ENCODE measurements at places on chromosomes 16 and 17.

DNA sequence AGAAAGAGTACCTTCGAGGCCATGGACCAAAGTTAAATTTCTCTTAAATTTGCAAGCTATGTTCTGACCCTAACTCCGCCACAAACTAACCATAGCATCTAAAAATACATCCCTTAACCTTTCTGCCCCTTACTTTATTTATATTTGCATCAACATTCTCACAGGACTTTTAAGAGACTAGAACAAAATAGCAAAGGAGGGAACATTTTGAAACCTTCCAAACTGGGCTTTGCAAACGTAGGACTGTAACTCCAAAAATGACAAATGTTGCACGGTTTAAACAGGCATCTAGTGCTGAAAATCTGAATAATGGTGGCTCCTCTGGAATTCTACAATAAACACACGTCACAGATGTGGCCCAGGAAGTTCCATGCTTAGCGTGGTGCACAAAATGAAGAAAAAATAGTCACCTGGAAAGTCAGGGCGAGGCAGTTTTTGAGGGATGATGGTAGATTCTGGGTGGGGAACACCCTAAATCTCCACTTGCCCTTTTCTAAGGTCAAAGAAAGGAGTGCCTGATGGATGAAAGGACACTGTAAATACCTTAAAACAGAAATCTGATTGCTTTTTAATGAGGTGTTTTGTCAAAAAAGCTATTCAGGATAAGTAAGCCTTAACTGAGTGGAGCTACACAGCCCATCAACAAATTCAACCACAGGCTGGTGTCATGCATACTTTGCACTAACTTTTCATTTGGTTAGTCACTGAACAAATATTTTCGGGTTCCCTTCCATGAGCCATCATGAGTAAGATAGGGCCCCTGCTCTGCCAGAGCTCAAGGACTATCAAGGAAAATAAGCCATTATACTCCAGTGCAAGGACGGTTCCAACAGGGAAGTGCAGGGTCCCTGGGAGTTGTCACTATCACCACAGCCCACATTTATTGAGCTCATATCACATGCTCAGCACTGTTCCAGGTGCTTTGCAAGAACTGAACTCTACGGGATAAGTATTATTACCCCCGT is 21.2 kb downstream of the ARHGAP17 start:
- DNase-seq: no peak

DNA sequence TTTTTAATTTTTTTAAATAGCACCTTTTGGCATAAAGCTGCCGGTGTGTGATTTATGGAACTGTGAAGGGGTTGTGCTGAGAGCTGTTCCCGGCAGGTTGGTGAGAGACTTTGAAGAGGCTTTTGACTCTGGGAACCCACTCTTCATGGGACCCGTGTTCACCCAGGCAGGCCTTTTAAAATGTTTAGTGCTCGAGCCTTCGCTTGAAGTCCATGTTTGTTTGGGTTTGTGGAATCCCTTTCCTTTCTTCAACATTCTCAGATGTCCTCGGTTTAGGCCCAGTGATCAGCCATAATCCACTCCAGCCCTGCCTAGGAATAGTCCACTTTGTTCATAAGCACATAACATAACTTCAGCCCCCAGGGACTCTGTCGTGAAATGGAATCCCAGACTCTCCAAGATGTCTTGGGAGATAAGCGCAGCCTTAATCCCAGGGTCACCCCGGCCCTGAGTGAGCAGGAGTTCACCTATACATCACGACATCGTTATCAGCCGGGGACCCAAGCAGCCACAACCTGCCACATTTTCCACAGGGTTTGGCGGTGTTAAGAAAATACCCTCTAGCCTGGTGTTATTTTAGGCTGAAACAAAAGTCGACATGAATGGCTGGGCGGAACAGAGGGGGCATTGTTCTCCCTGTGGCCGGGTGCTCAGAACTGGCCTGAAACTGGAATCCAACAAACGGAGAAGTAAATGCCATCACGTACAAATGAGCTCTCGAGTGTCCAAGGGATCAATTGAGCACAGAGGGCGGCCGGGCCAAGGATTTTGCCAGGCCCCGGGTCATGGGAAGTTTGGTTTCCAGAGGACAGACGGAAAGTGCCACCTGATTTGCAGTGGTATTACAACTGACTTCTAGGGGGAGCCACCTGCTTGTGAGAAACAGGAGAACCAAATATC is 145.7 kb upstream of the IRX3 start:
- DNase-seq: no peak

DNA sequence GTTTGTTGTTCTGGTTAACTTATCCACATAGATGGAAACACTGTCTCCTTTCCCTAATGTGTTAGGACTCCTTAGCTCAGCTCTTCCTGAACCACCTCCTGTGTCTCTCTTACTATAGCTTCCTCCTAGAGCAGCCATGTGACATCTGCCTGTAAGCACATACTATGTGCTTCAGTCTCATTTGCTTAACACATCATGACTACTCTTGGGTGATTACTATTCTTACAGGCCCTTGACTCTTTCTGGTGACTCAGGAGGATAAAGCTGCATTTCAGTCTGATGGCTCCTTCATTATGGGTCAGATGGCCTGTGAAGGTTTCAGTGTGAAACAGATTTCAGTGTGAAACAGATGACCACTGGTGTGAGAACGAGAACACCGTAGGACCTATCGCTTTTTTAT is 320 bp upstream of the KRTAP4-2 start:
- no peak for DNase-seq

GRCh38 chr17:73348018-73348828 is 36.4 kb upstream of the CDC42EP4 start:
- no peak for DNase-seq

DNA sequence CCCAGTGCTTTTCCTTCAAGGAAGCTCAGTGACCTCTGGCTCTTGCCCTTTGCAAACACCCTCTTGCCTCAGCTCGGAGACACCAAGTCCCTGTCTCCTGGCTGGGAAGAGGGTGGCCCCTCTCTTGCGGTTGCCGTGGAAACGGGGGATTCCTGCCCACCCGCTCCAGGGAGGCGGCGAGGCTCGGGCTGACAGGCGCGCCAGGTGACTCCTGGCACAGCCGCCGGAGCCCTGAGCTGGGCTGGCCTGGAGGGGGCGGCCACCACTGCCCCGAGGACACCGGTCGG is 71.4 kb downstream of the ABR start:
- no peak for DNase-seq

- DNase-seq: no peak
Observed at GRCh38 chr17:7846063-7846735, 8.7 kb upstream of the TMEM88 start.

DNA sequence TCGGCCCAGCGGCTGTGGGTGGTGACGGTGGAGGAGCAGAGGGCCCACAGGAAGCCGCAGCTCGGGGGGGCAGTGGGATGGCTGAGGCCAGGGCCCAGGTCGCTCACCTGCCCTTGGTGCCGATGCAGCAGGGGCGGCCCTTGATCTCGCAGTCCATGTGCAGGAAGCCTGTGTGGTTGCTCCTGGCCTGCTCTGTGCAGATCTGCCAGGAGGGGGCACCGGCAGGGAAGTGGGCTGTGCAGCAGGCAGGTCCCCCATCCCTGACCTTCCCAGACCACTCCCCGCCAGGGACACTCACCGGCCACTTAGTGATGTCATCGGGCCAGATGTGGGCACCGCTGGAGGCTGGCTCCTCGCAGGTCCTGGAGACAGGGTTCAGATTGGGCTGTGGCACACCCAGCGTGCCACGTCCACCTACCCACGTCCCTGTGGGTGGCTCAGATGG is 6.2 kb downstream of the AANAT start:
- no peak for DNase-seq

- no peak for DNase-seq
Observed at GRCh38 chr16:140175-140857, 1.8 kb upstream of the NPRL3 start.

DNA sequence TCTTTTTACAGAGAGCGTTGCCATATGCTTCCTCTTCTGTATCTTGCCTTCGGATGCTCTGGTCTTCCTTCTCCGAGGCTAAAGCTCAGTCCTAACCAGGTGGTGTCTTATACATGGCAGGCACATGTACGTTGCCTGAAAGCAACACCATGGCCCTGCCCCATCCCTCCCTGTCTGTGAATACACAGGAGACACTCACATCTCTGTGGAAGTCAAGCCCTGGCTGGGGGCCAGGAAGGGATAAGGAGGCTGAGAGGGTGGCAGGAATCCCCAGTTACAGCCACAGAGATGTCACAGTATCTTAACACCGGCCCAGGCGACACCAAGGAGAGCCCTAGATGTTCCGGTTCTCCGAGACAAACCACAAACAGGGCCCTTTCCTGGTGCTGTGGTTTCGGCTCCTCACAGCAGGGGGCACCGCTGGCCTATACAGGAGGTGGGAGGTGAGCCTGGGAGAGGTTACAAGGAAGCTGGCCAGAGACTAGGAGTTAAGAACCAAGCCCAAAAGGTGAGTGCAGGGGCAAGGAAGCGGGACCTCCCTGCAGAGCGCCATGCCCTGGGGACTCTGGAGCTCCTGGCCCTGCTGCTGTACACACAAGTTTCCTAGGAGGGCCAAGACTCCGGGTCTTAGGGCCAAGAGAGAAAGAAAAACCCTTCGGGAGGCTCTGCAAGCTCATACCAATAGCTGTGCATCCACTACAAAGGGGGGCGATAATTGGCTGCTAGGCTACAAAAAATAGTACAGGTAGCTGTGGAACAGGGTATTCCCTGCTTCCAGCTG is 41.7 kb downstream of the SRL start:
- DNase-seq: no peak

DNA sequence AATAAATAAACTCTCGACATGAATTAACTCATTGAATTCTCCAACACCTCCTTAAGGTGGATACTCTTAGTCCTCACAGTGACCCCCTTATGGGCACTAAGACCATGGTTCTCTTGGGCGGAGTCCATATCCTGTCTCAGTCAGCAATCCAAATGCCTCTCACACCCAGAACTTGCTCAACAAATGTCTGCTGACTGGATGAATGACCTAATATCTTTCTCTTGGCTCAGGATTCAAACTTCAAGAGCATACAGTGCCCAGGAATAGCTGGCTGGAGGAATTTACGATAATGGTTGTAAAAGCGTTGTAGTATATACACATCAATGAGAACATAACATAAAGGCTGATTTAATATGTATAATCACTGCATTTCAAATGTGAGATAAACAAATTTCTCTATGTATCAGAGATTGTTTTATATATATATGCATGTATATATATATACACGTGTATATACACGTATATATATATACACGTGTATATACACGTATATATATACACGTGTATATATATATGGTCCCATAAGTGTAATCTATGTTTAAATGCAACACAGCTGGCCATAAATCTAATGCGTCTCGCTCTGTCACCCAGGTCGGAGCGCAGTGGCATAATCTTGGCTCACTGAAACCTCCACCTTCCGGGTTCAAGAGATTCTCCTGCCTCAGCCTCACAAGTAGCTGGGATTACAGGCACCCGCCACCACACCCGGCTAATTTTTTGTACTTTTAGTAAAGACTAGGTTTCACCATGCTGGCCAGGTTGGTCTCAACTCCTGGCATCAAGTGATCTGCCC is 6.5 kb upstream of the UBB start:
- DNase-seq: no peak

- no peak for DNase-seq
Observed at GRCh38 chr16:13939821-13940220, 19.9 kb downstream of the ERCC4 start.

DNA sequence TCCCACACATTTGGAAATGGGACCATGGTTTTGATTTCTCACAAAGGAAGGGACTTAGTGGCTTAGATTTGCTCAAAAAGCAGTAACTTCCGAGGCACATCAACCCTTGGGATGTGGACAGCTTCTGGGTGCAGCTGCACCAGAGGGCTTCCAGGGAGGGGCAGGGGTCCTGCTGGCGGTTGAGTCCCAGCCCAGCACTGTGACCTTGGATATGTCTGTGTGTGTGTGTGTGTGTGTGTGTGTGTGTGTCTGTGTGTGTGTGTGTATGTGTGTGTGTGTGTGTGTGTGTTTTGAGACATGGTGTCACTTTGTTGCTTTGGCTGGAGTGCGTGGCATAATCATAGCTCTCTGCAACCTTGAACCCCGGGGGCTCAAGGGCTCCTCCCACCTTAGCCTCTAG is 130.8 kb downstream of the CLEC16A start:
- no peak for DNase-seq

DNA sequence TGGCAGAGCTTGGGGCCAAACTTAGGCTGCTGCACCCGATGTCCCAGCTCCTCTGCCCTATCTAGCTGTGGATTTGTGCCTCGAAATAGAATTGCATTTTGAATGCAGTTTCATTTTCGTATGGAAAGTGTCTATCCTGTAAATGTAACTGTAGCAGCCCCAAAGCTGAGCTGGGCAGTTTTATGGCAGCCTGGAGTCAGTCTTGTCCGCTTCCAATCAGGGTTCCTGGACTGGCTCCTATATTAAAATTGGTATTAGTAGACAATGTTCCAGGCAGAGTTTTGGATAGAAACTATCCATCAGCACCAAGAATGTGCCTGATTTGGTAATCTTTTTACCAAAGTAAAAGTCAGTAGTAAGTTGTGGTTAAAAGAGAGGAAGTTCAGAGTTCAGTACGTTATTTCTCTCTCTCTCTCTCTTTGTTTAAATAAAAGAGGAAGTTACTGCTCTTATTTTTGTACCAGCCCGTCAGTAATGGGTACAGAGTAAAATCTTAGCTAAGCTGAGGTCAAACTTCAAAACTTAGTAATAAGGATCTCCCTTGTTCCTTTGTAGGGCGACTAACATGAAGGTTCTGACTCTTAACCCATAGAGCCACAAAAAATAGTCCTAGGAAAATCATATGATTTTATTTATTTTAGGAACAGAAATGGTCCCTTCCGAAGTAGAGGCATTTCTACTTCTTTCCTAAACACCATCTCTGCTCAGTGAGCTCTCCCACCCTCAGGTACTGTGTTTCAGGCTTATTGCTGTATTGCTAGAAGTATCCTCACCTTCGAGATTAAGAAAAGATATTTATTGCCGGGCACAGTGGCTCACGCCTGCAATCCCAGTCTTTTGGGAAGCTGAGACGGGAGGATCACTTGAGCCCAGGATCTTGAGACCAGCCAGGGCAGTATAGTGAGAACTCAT is 28.0 kb downstream of the PRKCB start:
- no peak for DNase-seq

DNA sequence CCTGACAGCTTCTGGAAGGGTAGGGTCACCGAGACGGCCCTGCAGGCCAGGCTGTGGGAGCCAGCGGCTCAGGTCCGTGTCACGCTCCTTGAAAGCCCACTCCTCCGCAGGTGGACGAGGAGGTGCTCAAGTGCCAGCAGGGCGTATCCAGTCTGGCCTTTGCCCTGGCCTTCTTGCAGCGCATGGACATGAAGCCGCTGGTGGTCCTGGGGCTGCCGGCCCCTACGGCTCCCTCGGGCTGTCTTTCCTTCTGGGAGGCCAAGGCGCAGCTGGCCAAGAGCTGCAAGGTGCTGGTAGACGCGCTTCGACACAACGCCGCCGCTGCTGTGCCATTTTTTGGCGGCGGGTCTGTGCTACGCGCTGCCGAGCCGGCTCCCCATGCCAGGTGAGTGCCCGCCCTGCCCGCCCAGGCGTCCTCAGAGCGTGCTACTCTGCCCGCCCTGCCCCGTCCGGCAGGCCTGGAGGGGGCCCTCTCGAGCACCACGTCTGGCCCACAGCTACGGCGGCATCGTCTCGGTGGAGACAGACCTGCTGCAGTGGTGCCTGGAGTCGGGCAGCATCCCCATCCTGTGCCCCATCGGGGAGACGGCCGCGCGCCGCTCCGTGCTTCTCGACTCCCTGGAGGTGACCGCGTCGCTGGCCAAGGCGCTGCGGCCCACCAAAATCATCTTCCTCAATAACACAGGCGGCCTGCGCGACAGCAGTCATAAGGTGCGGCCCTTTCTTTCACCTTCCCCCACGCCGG is 1.3 kb downstream of the NAGS start:
- no peak for DNase-seq
